ENCODE measurements at places on chromosomes 2 and 18. TPM values are rescaled to one million over a fixed set of nuclear protein-coding genes. Genes with fewer than 3 reads are reported as not detected.

ERICH2 gene
- not detected for total RNA-seq

FLACC1 gene
- total RNA-seq, result 3.0 TPM

FSIP2 gene
- 1.1 TPM for total RNA-seq

DNA sequence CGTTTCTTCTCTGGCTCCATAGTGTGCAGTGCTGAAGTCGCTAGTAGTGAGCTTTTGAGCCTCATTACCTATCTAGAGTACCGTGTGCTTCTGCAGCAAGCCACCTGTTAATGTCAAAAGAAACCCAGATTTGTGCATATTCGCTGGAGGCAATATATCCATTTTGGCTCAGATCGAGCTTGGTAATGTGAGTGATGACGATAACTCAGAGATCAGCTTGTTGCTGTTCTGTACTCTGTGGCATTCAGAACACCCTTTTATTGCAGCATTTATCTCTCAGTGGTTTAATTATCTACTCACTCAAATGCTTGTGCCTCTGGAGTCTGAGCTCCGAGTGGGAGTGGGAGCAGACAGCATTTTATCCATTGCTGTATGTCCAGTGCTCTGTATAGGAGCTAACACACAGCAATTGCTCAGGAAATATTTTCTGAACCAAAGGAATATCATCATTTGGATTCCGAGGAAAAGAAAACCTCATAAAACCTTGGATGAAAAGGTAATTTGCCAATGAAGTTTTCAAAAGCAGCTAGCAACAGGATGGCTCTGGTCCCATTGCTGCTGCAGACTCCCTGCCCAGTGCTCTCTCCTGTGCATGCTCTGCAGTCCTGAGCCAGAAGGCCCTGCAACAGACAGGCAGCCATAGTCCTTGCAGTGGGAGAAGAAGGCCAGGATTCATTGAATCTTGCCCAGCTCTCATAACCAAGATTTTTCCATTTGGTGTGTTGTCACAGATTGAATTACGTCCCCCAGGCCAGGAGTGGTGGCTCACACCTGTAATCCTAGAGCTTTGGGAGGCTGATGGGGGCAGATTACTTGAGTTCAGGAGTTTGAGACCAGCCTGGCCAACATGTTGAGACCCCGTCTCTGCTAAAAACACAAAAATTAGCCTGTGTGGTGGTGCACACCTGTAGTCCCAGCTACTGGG, 183.8 kb downstream of the MYCN start:
- ATAC-seq, result no peak

GRCh38 chr2:64354857-64355680, 98.9 kb upstream of the LGALSL start:
- no peak for ATAC-seq

- ATAC-seq, result no peak
Measured at GRCh38 chr2:174789001-174789400, 24.7 kb upstream of the CHRNA1 start.

GRCh38 chr2:172702451-172702850, 33.2 kb upstream of the RAPGEF4 start:
- ATAC-seq, result no peak

- no peak for ATAC-seq
Measured at GRCh38 chr2:136191041-136191440, 73.1 kb upstream of the CXCR4 start.

DNA sequence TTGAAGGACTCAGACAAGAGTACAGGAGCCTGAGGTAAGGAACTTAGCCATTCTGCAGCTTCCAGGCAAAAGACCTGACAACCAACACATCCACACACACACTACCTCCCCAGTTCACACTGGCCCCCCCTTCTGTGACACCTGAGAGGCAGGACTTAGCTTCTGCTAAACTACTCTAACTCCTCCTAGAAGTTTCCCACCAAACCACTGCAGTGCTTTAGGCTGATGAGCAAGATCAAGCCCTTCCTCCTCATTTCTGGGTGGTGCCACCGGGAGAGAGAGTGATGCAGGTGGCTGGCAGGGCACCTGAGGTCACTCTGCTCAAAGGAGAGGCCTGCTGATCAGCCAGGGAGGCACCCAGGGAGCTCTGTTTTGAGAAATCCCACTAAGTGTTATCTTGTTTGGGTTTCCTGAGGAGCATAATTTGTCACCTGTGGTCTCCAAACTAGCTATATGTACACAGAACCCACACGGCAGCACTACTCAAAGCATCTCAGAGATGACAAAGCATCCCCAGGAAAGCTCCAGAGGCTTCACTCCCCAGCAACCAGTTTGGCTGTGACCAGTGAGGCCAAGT, 188.4 kb downstream of the MYO5B start:
- ATAC-seq, result no peak

DNA sequence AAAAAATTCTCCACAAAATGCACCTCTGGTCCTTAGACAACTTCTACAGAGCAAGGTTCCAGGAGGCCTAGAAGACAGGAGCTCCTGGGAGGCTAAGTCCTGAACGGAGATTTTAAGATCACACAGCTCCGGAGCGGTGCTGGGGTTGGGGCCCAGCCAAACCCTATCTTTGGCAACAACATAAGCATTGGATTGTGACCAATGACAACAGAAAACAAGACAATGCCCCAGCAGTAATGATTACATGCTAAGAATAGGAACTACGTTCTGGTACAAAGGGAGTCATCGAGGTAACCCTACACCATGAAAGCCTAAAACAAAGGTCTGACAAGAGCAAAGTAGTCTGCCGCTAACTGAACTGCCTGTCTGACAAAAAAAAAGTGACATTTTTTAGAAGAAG, 171.2 kb downstream of the CMPK2 start:
- ATAC-seq, result no peak

- ATAC-seq, result no peak
Measured at GRCh38 chr2:6237039-6237660, 545.0 kb downstream of the SOX11 start.

DNA sequence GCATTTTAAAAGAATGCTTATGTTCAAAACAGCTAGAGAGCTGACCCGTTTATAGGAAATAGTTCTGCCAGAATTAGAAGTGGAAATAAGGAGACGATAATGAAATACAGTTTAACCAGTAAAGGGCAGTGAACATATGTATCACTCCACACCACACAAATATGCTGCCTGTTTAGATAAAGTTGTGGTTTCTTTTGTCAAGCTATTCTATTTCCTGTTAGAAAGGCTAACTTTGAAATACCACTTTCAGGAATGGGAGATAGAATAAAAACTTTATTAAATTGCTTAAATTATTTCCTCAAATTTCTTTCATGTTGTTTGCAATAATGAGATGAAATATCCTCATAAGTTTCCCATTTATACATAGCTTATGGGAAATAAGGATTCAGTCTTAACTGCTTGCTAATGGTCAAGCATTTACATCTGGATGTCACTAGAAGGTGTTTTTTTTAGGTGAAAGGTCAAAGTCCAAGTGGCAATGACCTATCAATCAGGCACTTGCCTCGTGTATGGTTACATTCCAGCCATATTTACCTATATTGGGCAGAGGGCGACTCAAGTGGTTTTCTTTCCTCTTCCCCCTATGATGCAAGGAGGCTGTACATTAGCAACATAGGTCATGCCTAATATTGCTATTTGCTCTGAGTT, 148.9 kb downstream of the ZEB2 start:
- no peak for ATAC-seq

GRCh38 chr2:25939257-25939668, 43.0 kb downstream of the KIF3C start:
- ATAC-seq, result no peak

DNA sequence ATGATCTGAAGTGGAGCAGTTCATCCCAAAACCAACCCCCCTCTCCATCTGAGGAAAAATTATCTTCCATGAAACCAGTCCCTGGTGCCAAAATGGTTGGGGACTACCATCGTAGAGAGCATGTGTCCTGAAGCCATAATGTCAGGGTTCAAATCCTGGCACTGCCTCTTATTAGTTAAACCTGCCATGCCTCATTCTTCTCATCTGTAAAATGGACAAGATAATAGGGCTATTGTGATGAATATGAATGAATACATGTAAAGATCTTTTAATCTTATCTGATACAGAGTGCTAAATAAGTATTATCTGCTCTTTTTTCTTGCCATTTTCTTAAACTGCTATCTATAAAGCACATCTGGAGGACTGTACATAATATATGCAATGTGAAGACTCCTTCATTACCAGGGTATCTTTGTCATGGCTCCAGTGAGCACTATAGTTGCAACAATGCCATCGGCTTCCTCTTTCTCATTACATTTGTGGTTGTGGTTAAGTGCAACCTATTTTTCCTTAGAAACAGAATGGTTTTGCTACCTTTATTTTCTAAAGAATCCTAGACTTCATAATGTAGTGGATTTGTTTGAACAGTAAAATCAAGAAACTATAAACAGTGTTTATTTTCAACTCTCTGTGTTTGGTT, 27.0 kb downstream of the MFSD6 start:
- no peak for ATAC-seq
